ENCODE measurements at places on chromosomes 5 and 9. TPM values are rescaled to one million over a fixed set of nuclear protein-coding genes. Genes with fewer than 3 reads are reported as not detected.

GRCh38 chr5:176535664-176536131 is 1.5 kb downstream of the RNF44 start:
- no peak for DNase-seq

GRCh38 chr5:56638061-56638621 is 177.2 kb upstream of the MAP3K1 start:
- DNase-seq, result peak; percentile 86

DNA sequence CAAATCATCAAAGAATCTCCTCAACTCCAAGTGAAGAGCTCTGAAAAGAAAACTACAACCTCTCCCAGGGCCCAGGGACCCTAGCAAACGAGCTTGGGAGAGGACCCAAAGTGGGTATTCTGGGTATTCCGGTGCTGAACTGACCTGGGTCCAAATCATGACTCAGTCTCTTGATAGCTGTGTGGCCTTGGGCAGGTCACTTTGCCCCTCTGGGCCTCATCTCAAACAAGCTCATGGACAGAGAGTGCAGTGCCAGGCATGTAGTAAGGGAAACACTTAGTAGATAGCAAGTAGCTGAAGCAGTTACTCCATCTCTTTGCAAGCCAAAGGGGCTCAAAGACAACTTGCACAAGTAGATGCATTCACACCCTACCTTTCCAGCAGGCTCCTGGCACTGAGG is 12.4 kb downstream of the ACSL6 start:
- DNase-seq, result no peak

GRCh38 chr5:82222597-82223574 is 55.3 kb downstream of the RPS23 start:
- no peak for DNase-seq

DNA sequence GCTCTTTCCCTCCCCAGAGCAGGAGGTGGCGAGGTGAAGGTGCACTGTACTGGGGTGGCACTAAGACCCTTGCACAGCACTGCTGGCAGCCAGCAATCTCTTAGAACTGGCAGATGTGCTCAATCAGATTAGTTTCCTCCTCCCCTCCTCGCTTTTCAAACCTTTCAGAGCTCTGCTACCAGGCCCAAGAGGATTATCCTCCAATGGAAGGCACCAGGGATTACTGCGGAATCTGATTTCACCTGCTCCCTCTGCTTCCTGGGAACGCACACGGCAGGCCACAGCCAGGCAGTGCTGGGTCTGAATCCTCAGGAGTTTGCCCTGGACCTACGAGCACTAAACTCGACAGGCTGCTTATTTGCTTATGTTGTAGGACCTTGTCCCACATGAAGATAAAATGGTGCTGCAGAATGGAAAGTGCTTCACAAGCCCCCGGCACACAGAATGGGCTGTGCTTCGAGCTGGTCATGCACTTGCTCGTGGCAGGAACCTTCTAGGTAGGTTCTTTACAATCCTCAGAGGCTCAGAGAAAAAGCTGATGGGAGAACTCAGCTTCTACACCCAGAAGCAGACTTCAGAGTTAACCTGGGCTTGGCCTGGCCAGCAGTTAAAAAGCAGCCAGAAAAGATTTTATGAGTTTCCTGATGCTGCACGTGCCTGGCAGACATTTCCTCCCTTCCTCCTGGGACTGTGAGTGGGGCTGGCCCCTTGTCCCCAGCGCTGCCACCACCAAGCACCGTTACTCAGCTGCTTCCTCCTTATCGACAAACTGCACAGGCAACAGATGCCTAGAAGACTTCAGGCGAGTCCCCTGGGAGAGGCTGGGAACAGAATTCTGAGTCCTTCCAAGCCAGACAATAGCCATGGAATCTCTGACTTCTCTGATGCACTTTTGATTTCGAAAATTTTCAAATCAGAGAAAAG is 33.1 kb downstream of the FABP6 start:
- DNase-seq, result no peak

The ZDHHC21 gene
- 11.8 TPM for total RNA-seq

The WASHC1 gene
- total RNA-seq, result 17.2 TPM

GRCh38 chr5:168137265-168137664 is 154.2 kb upstream of the WWC1 start:
- DNase-seq, result no peak

- no peak for DNase-seq
These were observed 296.7 kb downstream of the EPB41L4A start for GRCh38 chr5:112122353-112122752.

The SLIT3 gene
- not detected for total RNA-seq

GRCh38 chr5:150147670-150148069 is 8.0 kb downstream of the PDGFRB start:
- DNase-seq, result no peak

DNA sequence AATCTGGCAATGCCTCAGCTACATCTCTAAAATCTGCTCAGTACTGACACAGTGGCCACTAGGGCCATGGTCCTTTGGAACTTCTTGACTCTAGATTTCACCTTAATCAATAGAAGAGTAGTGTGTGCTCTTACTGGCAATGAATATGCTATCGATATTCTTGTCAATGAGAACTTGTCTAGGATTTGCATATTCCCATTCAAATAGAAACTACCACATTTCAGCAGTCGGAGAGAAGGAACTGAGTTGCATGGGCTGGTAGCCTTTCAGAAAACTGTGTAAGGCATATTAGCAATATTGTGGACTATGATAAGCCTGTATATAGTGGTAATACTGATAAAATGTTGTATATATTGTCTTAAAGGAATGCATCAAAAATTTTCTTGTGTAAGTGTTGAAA is 45.3 kb upstream of the NAA35 start:
- DNase-seq, result no peak

GRCh38 chr9:136799854-136800657 is 3.9 kb downstream of the CCDC183 start:
- peak; percentile 82 for DNase-seq

- no peak for DNase-seq
These were observed 20.5 kb upstream of the CSF1R start for GRCh38 chr5:150106674-150107426.

- DNase-seq, result no peak
These were observed 1.7 kb downstream of the SSBP2 start for GRCh38 chr5:81749192-81749560.

DNA sequence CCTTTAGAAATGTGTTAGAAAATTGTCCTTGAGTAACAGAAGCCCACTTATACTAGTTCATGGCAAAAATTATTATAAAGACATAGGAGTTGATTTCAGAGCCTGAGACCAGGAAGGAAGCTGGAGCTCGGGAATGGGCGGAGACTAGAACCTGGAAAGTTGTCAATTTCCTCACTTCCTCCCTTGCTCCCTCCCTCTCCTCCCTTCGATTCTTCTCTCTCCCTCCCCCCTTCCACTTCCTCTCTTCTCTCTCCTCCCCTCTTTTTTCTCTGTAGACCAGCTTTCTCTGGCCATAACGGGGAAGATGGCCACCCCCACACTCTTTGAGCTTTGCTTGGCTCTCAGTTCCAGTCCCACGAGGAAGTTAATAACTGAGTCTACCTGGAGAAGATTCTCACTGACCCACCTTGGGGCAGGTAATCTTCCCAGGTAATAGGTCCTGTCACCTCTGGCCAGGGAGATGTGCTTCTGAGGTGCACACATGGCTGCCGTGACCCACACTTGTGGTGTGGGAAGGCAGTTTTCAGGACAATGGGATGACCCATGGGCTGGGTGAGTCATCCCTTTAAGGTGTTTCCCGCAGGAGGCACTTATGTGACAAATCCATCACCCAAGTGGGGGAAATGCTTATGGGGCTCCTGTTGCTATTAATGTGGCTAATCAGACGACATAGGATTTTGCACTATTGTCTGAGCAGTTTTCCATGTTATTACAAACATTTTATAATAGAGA is 78.7 kb downstream of the HSPA4 start:
- no peak for DNase-seq

DNA sequence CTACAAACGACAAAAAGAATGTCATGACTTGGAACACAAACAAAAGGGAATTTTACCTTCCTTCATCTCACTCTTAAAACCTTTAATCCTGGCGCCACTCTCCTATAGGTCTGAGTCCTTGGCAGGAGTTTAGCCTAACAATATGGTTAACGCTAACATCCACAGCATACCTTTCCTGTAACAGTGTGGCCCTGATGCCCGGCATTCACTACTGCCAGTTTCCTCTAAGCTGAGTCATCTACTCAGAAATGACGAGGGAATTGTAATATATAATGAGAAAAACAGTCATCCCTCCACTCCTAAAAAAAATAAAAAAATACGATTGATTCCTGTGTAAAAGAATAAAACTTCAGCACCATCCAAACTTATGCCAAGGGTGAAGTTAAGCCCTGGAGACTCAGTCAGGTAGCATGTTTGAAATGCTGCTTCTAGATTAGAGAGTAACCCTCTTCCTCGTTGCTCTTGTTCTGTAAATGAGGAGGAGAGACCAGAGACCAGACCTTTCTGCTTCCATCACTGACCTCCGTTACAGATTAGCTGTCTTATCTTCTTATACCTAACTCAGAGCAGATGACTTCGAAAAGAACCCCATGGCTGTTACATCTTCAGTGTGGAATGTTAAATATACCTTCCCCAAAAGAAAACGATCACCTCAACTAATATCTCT is 37.4 kb downstream of the CCDC125 start:
- peak; percentile 4 for DNase-seq

DNA sequence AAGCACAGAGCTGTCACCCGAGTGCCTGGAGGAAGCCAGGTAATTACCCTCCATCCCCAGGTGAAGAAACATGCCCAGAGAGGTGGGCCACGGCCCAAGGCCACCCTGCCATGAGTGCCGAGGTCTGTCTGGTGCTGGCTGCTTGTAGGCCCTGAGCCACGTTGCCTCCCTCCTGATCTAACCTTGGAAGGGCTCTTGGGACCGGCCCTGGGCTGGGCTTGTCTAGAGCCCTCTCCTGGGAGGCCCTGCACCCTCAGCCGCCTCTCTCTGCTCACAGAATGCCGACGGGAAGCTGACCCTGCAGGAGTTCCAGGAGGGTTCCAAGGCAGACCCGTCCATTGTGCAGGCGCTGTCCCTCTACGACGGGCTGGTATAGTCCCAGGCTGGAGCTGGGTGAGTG is 39.4 kb upstream of the HMCN2 start:
- DNase-seq, result no peak

- no peak for DNase-seq
These were observed 22.9 kb downstream of the SLC25A51 start for GRCh38 chr9:37880916-37881479.

DNA sequence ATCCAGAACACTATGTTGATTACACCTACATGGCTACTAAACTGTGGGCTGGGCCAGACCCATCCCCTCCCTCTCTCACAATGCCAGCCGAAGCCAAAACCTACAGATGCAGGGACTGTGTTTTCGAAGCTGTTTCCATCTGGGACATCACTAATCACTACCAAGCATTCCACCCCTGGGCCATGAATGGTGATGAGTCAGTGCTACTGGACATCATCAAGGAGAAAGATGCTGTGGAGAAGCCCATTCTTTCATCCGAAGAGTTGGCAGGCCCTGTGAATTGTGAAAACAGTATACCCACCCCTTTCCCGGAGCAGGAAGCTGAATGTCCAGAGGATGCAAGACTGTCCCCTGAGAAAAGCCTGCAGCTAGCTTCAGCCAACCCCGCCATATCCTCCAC is 65.0 kb downstream of the ZNF462 start:
- no peak for DNase-seq

DNA sequence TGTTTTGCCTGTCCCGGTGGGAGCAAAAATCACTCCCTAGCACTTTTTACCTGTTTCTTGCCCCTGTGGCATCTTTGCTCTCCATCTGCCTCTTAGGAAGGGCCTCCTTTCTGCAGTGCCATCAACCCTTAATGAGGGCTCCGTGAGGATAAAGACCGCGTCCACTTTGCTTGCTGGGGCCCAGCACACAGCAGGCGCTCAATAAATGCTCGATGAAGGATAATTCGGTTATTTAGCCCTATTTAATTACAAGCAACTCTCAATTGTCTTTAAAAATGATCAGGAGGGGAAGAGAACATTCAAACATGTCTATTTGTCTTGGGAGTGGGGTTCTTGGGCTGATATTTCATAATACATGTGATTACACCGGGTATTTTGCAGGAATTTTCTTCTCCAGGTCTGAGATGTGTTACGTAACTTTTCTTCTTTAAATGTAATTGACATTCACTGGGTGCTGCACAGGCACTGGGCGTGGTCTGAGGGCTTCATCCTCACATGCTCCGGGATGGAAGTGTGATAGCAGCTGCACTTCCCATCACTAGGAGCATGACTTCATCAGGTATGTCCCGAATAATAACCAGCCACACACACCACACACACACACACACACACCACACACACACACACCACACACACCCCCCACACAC is 19.8 kb upstream of the NTNG2 start:
- DNase-seq, result no peak

DNA sequence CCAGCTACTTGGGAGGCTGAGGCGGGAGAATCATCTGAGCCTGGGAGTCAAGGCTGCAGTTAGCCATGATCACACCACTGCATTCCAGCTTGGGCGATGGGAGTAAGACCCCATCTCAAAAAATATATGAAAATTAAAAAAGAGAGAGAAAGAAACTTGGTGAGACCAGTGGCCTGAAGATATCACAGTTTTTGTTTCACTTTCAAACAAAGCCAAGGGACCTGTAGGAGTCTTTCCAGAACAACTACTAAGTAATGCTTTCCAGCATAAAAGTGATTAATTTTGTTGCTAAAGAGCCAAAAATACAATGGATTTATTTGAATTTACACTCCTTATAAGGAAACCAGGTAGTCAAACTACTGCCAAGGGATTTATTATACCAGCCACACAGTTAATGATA is 23.5 kb downstream of the GKAP1 start:
- no peak for DNase-seq

GRCh38 chr9:87372356-87372851 is 125.3 kb upstream of the DAPK1 start:
- peak; percentile 83 for DNase-seq

- peak; percentile 55 for DNase-seq
These were observed 124.4 kb upstream of the MSX2 start for GRCh38 chr5:174599992-174600391.

The ZFR gene
- 61.1 TPM for total RNA-seq

DNA sequence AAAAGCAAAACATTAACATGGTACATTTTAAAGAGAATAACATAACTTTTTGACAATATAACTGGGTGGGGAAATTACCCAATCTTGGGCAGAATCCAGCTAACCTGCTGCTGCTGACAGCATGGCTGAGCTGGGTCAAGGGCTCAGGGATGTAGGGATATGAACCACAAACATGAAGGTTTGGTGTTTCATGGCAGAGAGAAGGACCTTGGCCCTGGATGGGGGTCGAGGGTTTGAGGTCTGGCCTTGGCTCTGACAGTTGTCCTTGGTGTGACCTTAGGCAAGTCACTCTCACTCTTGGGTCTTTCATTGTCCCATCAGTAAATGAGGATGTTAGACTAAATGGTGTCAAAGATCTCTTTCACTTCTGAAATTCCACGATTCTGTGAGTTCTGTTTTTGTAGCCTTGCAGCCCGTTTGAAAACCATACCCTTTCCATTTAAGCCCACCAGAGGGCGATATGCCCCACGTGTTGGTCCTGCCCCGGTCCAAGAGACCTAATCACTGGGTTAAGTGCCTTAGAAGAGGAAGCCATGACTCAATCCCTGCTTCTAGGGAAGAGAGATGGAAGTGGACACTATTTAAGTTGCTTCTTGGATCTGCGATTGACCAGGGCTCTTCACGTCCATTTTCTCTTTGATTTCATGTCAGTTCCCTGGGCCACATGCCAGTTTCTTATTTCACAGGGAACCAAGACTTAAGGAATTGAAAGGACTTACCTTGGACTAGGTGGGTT is 56.8 kb upstream of the TEX48 start:
- peak; percentile 69 for DNase-seq
